ENCODE measurements at places on chromosomes 1 and 21.

DNA sequence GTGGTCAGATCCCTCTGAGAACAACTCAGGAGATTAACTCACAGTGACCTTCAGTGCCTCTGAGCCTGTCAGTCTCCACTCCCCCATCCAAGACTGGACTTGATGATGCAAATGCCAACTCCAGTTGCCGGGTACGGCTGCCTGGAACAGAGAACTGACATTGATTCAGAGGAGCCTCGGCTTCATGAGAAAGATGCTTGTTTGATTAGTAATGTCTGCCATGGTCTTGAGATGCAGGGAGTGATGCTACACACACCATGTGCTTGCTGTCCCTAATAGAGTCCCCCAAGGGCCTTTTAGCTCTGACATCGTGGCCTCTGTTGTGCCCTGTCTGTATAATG is 51.8 kb upstream of the LRP8 start:
- DNase-seq: no peak

DNA sequence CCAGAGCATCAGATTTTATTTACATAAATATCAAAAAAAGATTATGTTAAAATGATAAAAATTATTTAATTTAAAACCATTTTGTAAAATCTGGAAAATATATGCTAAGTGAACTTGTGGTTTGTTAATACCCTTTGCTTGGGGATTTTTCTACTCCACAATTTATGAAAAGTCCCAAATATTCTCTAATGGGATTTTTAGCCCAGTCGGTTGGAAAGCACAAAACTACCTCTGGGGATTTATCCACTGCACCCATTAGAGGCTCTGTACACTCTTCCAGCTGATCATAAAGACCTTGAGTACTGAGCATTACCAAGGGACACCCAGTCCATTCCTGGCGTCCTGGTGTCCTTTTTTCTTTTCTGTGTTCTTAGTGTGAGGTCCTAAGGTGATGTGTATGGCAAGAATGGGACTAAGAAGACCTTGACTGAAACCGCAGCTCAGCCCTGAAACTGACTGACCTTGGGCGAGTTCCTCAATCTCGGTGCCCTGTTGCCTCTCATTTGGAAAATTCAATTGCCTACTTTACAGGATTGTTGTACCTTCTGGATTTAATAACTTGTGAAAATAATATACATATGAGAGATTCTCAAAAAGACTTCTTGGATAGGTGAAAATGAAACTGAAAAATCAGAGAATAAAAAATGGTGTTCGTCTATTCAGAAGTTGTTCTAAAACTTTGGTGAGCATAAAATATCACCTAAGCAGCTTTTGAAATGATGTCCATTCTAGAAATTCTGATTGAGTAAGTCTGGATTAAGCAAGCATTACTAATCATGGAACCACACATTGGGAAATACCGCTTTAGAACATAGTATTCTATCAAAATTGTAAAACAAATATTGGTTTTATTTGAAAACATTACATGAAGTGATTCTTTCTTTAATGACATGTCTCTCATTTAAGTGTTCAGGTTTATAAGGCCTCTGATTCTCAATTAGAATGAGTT is 21.5 kb upstream of the SAMSN1 start:
- no peak for DNase-seq

DNA sequence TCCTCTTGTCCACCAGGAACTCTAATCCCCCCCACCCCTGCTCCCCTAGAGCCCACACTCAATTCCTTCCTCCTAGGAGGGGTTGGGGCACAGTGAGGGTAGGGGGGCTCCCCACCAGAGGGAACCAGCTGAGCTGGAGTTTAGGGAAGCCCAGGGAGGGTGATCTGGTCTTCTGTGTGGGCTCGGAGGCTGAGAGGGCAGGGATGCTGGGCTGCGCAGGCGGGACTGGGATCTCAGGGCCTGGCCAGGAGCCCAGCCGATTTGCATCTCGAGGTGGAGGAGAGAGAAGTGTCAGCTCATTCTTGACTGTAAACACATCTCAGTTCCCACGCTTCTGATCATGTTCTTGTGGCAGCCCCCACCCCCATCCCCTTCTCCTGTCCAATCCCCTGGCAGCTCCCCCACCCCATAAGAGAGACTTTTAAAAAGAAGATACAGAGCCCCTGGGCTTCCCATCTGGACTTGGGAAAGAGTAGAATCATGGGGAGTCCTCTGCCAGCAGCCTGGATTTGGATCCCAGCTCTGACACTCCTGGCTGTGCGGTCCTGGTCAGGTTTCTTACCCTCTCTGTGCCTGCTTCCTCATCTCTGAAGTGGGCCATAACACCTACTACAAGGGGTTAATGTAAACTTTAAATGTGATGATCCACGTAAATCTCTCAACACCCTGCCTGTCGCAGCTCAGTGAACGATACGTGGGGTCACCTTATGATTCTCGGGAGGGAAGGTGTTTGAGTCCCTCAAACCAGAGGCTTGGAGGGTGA is 6.6 kb downstream of the PEAR1 start:
- no peak for DNase-seq

DNA sequence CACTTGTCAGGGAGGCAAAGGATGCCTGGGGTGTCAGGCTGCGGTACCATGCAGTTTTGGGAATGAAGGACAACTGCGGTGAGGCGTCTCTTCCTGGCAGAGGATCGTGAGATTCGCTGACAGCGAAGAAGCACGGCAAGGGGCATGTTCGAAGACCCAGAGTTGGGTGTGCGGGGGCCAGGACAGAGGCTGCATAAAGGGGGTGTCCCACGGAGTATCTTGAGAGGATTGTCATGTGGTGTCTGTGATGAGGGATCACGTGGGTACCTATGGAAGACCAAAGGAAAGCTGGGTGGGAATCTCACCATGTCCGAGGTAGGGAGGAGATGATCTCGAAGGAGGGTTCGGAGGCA is 372 bp downstream of the SLC25A44 start:
- no peak for DNase-seq

DNA sequence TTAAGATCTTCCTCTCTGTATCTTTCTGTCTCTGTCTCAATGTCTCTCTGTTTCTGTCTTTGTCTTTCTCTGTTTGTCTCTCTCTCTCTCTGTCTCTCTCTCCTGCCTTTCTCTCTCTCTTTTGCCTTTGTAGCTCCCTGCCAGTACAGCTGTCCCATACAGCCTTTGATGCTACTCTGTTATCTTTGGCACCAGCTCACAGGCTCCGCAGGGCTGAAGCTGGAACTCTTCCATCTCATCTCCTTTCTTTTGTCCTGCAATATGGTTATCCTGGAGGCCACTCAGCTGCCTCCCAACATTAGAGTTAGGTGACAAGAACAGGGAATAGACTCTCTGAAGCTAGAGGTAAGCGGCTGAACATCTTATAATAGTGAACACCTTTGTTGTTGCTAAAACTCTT is 354.3 kb upstream of the NEGR1 start:
- no peak for DNase-seq

GRCh38 chr1:116097626-116098025 is 13.6 kb upstream of the MAB21L3 start:
- DNase-seq: no peak

DNA sequence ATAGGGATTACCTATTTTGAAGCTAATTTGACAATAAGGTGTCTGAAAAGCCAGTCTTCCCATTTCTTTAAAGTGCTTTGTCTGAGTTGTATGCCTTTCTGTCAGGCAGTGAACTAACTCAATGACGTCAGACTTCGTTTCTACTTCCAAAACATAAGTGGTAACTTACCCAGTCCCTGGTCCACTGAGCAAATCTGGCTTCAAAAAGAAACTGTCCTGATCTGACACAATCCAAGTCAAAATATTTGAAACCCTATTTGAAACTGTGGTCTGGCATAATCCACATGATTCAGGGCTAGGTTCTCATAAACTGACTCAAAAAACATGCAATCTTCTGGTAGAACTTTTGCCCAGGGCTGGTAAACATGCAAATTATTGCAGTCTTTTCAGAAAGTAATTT is 34.0 kb downstream of the DIRAS3 start:
- DNase-seq: no peak

Measured in CD4-positive, alpha-beta T cell (primary cell).